ENCODE measurements at places on chromosomes 3 and 15.

DNA sequence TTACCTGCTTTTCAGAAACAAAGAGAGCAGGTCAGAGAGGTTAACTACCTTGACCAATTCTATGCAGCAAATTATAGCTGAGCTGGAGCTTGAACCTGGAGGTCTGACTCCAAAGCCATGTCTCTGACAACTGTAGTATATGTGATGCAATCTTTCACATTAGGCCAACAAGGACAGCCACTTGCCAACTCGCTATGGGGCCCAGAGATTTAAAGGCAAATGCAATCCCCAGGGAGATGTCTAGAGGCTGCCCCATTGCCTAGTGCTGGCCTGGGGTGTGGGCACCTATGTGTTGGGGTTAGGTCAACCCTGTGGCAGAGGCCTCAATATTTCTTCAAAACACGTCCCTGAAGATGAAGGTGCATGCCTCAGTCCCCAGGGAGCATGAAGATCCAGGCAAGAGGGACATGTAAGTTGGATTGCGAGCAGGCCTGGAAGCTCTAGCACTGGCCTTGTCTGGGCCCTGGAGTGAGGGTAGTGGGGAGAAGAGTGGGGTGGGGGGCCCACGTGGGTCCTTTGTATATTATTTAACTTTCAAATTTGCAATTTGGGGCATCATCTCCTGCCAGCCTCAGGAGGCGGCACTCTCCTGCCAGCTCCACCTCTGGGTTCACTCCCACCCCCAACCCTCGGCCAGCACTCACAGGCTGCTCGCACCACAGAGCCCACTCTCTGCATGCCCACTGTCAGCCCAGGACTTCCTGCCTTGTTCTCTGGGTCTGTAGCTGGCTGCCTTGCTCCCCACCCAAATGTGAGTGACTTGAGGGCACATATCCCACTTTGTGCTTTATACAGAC, 64.3 kb downstream of the SLC12A8 start:
- DNase-seq = no peak

- no peak for DNase-seq
These were observed 30.8 kb downstream of the LIPC start for GRCh38 chr15:58462547-58462946.

DNA sequence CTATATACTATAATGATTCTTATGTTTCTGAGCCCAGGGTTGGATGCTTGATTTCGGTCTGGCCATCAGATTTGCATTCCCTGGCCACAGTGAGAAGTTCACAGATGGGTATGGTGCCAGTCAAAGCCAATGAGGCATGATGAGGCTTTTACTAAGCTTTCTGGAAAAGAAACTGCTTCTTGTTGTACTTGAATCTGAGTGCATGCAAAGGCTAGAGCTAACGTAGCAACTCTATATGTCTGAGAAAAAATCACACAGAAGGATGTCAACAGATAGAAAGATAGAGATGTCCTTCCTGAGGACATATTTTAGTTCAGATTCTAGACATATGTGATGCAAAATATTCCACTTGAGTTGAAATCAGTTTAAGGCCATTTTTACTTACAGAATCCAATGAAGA, 608.1 kb downstream of the ROBO1 start:
- no peak for DNase-seq

- DNase-seq = no peak
These were observed 113.4 kb upstream of the MRPS22 start for GRCh38 chr3:139230391-139230790.

DNA sequence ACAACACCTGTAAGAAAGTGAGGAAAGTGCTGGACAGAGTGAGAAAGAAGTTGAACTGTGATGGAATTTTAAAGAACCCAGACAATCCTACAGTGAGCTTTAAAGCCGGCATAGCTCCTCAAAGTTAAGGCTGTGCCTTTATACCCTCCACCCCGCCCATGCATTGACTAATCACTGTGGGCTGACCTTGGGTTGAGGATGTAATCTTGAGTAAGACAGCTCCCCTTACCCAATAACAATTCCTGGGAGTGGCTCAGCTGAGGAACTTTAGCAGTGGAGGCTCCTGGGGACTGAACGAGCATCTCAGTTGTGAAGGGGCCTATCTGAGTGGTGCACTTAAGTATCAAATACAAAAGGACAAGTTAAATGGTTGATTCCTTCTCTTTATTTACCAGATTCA, 35.7 kb upstream of the ZNF770 start:
- no peak for DNase-seq

DNA sequence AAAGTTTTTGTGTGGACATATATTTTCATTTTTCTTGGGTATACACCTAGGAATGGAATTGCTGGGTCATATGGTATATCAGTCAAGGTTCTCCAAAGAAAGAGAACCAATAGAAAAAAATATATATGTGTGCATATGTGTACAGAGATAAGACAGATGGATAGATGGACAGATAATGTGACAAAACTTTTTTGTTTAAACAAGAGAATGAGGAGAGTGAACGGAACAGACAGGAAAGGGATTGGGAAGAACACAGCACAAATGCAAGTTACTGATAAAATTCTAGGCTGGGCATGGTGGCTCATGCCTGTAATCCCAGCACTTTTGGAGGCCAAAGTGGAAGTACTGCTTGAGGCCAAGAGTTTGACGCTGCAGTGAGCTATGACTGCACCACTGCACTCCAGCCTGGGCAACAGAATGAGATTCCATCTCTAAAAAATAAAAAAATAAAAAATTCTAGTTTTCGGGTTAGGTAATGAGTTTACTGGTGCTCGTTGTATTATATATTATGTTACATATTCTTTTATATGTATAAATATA, 50.0 kb downstream of the HSPBAP1 start:
- no peak for DNase-seq

- DNase-seq = no peak
These were observed 411.0 kb upstream of the ATP11B start for GRCh38 chr3:182382112-182382857.

DNA sequence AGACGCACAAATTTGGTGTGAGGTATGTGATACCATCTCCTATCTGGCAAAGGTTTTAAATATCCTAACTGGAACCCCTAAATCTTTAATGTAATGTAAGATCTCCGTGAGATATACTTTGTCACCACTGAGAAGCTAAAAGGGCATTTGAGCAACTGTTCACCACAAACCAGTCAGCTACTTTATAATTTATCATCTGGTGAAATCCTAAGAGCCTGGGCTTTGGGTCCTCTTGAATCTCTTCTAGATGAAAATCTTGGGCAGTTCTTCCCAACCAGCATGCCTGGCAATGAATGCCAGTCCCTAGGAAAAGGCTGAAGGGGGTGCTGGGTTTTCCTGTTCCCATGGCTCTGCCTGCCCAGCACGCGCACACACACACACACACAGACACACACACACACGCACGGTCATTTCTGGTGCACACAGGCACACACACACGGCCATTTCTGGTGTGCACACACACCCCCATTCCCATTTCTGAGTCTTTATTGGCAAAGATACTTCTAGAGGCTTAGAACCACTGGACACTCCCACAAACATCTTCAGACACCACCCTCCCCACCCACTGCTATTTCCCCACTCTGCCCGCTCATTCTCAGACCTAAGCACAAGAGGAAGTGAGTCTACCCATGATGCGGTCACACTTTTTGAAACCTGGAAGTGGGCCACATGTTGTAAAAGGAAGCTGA, 72.6 kb downstream of the MYO1E start:
- peak; percentile 41 for DNase-seq

DNA sequence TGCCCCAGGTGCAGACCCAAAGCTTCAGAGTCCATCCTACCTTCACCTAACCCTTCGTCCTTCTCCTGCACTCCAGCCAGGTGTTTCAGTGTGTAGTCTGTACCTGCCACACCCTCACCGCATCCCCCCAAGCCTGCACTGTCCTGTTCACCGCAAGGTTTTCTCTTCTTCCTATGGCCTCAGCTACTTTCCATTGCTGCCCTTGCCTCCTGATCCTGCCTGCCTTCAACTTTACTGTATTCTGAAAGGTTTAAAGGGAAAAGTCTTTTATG, 9.3 kb downstream of the GPR160 start:
- DNase-seq = no peak

- no peak for DNase-seq
These were observed 645.6 kb upstream of the CBLB start for GRCh38 chr3:106514431-106514830.

GRCh38 chr3:129485721-129486663, 42.4 kb upstream of the RHO start:
- DNase-seq = no peak

DNA sequence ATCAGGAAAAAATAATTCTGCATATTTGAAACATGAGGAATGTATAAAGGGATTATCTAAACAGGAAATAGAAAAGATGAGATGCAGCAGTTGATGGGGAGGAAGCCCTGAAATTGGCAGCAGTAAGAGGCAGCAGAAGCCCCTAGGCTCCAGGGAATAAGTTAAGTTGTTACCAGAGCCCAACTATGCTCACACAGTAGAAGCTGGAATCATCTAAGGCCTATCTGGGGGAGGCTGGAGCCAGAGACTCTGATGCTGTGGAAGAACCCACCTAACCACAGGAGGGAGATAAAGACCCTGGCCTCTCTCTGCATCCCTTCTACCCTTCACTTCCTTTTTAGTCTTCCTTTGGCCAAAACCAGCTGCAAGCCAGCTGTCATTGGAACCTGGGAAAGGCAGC, 519.7 kb downstream of the DIPK2A start:
- no peak for DNase-seq

DNA sequence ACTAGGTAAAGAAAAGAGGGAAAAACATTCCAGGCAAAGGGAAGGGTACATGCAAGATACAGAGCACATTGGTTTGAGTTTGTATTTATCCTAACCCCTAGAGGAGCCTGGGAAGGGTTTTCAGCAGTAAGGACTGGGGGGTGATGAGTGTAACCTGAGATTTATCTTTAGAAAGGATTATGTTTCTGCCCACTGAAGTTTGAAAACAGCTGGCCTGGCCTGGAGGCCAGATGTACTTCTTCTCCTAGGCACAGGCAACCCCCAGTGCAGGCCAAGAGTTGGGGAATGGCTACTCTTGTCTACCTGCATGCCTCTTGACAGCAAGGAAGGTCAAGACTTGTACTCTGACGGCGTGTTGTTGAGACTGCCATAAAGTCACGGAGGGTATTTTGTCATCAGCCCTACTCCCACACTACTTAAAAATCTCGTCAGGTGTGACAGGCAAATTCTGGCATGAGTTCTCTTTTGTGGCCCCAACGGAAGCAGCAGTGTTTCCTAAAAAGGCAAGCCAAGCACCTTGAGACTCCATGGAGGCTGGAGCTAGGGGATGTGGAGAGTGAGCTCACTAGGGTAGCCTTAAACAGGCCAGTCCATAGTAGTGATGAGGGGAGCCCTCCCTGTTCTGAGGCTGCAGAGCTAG, 241.5 kb upstream of the WNT5A start:
- DNase-seq = no peak

DNA sequence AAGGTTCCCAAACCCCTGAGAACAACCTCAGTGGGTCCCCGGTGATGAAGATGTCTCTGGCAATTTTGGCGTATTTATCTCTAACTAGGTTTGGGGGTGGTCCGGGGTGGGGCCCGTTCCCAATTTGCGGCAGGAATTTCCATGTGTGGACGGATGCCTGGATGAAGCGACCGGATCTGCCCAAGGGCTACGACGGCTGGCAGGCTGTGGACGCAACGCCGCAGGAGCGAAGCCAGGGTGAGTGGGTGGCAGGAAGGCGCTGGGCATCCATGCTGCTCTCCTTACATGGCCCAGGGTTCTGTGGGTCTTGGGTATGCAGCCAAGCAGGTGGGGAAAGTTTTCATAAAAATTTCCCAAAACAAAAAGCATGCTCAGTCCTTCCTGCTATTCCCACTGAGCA, 29.3 kb downstream of the TGM4 start:
- DNase-seq = no peak

- no peak for DNase-seq
These were observed 113.9 kb downstream of the OXNAD1 start for GRCh38 chr3:16378920-16379319.

DNA sequence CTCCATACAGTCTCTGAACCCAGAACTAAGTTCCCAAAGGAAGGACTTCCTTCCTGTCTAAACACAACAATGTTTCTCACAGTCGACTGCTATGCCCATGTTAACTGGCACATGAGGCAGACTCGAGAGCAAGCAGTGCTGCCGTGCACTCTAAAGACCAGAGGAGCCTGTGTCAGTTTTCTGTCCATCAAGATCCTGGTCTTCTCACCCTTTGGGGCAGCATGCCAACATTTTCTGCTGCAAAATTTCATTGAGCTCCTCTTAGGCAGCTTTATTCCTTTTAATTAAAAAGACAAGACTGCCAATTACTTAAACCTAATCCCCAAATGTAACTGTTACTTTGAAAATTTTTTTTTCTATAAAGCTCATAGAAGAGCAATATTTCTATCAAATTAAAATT, 205.1 kb downstream of the GAP43 start:
- DNase-seq = no peak

DNA sequence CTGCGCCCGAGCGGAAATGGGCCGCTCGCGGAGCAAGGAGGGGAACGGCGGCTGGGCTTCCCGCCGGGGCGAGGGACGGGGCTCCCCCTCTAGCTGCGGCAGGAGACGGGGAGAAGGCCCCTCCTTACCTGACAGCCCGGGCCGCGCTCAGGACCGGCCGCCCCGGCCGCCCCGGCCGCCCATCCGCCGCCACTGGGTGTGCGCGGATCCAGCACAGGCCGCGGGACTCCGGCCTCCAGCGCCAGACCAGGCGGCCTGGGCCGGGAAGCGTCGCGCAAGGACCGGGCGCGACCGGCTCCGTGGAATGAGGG, 296 bp downstream of the TPRA1 start:
- no peak for DNase-seq

DNA sequence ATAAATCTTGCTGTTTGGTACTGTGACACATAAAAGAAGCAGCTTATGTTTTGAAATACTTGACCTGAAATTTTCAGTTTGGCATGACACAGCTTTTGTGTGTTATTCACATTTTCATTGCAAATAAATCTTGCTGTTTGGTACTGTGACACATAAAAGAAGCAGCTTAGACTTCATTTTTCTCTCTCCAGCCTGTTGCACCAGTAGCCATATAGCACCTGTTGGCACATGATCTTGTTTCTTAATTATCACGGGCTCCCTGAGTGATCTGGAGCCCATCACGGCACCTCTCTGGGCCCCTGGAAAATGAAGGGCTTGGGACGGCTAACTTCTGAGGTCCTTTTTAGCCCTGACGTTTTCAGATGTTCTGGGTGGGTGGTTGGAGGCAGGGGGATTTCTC, 77.4 kb upstream of the SLCO3A1 start:
- DNase-seq = no peak

DNA sequence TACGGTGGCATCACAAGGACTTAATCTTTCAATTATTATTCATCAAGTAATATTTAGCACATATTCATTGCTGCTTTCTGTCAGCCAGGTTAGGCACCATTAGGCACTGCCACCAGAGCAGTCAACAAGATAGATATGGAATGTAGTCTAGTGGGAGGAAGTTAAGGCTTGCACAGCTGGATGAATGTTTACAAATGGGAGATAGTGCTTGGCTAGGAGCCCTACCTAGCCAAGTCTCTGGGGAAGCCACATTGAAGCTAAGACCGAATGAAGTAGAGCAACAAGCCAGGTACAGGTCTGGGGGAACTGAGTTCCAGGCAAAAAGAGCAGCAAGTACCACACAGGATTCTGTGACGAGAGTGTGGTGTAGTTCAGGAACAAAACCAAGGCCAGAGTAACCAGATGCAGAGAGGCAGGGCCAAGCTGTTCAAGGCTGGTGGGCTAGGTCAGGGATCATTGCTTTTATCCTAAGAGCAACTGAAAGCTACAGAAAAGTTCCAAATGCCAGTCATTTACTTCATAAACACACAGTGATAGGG, 33.4 kb upstream of the SCAANT1 start:
- no peak for DNase-seq

Measured in activated CD4-positive, alpha-beta T cell treated with anti-CD3 and anti-CD28 coated beads for 1 hour (primary cell).